ENCODE measurements at places on chromosomes 6 and 20. TPM values are rescaled to one million over a fixed set of nuclear protein-coding genes. Genes with fewer than 3 reads are reported as not detected.

- DNase-seq: no peak
Measured at GRCh38 chr6:36703982-36704381, 6.4 kb downstream of the RAB44 start.

DNA sequence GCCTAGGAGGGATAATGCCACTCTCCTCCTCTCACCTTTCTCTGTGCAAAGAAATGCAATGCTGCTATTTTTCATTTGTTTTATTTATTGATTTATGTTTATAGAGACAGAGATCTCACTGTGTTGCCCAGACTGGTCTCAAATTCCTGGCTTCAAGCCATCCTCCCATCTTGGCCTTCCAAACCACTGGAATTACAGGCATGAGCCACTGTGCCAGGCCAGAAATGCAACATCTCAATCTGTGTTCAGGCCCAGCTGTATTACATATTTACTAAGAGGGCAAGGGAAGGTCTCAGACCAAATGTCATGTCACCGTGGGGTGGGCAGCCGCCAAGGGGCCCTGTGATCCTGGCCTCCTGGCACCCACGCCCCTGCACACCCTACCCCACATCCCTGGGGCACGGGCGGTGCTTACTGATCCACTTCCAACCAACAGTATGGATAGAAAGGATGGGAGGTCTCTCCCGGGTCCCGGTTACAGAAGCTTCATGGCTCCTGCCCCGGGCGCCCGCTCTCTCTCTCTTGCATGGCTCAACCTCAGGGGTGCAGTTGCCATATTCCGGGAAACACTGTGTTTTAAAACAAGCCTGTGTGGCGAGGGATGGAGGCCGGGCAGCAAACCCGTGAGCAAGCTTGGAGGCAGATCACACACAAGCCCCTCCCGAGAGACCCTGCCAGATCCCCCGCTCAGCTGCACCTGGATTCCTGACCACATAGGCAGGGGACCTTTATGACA lies 111.8 kb downstream of the AGPAT4 start:
- DNase-seq: no peak

DNA sequence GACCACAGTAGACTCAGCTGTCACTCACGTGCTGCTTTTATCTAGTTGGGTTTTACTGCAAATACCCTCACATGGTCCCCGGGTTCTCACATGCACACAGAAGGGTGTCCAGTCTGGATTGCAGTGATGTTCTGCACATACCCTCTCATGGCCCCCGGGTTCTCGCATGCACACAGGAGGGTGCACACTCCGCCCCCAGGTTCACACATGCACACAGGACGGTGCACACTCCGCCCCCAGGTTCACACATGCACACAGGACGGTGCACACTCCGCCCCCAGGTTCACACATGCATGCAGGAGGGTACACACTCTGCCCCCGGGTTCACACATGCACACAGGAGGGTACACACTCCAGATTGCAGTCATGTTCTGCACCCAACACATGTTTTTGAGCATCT lies 224.3 kb downstream of the ERMARD start:
- DNase-seq: no peak

DNA sequence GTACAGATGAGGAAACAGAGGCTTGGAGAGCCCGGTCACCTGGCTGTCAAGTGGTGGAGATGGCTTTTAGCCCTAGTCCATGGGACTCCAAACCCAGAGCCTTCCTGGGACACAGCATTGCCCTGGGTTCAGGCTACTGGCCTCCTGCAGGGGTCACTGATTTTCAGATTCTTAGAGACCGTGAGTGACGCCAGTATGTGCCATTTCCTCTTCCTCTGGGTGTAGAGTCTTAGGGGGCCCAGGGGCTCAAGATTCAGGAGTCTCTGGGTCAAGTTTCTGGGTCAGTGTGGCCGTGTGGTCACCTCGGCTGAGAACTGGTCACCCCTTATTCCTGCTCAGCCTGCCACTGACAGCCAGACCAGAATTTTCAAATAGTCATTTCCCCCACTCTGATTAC lies 574 bp downstream of the ARHGAP40 start:
- no peak for DNase-seq

GRCh38 chr6:14966906-14967711 lies 278.8 kb upstream of the JARID2 start:
- no peak for DNase-seq

- no peak for DNase-seq
Measured at GRCh38 chr6:134549854-134550253, 231.9 kb upstream of the SGK1 start.

Gene GPLD1
- 3.0 TPM for polyA plus RNA-seq

DNA sequence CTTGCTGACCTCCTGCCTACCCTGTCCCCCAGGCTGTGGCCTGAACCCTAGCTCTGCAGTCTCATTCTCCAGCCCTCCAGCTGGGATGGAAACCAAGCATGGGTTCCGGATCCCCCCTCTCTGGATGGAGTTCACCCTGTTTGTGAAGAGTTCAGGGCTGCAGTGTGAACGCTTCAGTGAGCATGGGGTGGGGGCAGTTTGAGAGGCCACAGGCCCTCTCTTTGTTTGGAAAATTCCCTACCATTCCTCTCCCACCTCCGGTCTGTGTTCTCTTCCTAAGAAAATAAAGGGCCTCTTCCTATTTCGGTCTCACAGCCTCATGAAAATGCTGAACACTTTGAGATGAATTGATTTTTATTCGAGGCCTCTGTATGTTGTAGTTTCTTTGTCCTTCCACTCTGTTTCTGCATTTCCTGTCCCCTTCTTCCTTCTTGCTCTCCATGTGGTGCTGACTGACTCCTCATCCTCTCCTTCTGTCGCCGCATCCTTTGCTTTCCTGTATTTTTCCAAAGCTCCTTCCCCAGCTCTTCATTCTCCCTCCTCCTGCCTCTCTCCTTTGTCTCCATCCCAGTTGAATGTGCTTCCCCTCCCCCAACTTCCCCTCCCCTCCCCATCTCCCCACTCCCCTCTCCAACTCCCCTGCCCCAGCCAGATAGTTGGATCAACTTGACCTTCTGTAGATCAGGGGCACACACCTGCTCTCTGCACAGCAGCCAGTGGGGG lies 2.4 kb upstream of the KCNK5 start:
- DNase-seq: no peak

Gene SSTR4
- 0.14 TPM for polyA plus RNA-seq

Gene RIPPLY2
- polyA plus RNA-seq: not detected

DNA sequence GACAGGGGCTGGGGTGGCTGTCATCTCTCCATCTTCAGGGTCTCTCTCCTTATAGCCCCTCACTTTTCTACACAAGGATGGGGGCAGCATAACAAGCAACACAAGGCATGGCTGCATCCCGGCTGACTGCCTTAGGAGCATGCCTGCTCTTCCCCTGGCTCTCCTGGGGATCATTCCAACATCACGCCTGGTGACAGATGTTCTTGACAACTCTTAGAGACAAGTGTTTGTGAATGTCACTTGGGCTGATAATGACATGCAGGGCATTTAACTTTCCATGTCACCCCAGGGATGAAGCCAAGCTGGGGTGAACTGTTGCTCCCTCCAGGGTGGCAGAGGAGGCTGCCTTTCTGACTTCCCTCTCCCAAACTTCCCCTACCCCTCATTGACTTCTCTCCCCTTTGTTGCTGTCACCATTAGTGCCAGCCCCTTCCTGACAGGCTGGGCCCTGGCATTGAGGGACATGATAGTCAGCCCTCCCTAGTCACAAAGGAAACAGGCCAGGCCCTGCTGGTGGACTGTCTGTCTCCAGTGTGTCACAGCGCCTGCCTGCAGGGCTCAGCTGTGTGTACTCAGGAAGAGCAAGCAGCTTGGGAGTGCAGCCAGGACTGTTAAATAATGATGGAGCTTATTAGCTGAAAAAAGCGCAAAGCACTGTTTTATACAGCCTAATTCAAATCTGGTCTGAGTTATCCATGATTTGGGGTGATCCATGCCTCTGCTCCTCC lies 161.8 kb downstream of the LRFN2 start:
- no peak for DNase-seq

- no peak for DNase-seq
Measured at GRCh38 chr6:150636808-150637207, 37.1 kb downstream of the PLEKHG1 start.

Gene TOX2
- 4.2 TPM for polyA plus RNA-seq

Gene OXT
- polyA plus RNA-seq: 0.64 TPM

DNA sequence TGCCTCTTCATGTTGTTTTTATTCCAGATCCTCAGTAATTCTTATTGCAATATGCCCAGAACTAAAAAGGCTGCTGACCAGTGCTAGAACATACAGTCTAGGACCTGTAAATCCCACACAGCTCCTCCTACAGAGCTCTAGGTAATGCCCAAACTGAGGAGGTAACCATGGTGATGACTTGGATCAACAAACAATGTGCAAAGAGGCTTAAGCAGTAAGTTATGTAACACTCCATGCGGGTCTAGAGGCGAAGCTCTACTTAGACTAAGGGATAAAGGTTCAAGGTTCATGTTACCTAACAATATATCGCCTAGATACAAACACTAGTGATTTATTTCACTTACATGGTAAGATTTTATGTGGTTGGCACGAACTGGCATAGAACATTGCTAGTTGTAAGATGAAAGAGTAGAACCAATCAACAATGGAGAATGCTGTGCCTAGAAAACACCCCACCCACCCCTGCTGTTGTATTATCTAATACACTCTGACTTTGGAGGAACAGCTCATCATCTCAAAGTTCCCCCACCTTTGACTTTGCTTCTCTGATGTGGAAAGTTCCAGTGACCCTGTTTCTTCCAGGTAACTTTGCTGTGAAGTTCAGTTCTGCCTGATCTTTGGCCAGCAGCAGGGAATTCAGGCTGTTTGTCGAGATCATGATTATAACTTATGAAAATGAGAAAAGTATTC lies 242.4 kb downstream of the ALDH8A1 start:
- DNase-seq: peak; percentile 71

Gene KIAA1755
- 3.6 TPM for polyA plus RNA-seq

DNA sequence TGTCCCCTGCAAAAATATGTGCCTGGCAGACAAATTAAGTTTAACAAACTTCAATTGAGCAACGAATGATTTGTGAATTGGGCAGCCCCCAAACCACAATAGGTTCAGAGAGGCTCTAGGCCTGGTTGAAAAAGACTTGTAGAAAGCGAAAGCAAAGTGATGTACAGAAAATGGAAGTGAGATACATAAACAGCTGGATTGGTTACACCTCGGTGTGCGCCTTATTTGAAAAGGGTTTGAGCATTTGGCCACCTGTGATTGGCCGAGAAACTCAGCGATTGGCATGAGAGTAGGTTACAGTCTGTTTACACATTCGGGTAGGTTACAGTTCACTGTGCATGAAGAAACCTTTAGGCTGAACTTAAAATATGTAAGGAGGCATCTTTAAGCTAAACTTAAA lies 136.9 kb downstream of the CD83 start:
- DNase-seq: no peak

DNA sequence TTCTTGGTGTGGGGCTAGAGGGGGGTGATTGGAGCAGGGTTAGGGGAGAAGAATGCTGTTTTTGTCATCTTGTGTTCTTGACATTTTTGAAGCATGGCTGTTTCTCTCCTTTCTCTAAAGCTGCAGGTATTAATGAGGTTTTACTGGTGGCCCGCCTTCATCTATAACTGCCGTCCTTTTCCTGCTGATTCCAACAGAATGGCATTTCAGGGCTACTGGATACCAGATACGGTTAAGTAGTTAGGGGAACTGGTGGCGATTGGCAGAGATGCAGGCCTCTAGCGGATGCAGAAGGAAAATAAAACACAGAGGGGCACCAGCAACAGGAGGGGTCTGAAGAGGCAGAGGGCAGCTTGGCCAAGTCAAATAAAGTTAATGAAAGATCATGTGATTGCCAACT lies 89.7 kb upstream of the EEF1E1 start:
- no peak for DNase-seq

DNA sequence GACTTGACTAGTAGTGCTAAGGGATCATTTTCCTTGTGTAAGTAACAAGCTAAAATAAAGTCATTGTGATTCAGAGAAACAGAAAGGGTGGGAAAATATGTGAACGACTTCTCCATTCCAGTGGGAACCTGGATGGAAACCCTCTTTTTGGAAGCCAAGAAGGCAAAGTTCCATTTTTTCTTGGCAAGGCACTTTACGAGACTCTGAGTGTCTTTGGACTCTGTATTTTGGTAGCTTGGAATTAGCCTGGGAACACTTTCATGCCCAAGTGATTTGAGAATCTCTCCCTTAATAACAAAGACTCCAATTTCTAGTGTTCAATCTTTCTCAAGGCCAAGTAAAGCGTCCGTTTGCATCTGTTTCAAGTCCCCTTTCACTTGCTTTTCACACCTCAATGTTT lies 100.5 kb upstream of the SASH1 start:
- DNase-seq: no peak

- no peak for DNase-seq
Measured at GRCh38 chr6:165641672-165642156, 21.3 kb downstream of the PDE10A start.

Gene GJA1
- polyA plus RNA-seq: 57.6 TPM

- DNase-seq: no peak
Measured at GRCh38 chr6:111718326-111718725, 112.6 kb upstream of the TRAF3IP2 start.

DNA sequence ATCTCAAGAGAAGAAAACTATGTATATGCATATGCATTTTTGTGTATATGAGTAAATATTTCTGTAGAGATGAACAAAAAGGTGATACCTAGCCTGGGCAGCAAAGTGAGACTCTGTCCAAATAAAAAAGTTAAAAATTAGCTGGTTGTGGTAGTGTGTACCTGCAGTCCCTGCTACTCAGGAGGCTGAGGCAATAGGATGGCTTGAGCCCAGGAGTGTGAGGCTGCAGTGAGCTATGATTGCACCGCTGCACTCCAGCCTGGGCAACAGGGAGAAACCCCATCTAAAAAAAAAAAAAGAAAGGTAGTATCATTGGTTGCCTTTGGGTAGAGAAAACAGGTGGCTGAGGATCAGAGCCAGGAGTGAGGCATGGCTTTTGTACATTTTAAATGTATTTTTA lies 50.9 kb downstream of the KLHL31 start:
- no peak for DNase-seq

DNA sequence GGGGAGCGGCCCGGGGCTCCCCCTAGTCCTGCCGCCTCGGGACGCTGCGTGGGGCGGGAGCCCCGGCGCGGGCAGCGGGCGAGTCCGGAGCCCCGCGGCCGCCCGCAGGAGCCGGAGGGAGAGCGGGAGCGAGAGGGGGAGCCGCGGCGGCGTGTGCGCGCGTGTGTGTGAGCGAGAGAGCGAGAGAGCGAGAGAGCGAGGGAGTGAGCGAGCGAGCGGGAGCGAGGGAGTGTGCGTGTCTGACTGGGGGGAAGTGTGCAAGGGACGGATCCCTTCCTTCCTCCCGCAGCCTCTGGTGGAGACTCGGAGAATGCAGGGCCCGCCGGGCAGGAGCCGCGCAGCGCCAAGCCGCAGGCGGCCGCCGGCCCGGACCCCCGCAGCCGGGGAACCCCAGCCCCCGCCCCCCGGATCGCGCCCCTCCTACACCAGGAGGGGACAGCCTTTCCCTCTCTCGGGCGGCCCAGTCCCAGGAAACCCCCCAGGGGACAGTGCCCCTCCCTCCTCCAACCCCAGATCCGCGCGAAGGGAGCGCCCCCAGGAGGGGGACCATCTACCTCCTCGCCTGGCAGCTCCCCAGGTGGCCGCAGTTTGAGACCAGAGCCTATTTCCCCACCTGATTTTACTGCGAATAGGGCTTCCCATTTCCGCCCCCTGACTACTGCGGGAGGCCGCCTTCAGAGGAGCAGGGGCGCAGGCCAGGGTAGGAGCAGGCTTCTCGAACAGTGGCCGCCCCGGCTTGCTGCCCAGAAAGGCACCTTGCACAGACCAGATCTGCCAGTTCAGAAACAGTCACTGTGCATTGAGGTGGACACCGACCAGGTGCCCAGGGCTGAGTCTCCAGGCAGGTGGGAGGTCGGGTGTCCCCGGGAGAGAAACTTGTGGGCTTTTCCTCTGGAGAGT lies at the start of gene CDH22:
Gene CDH22 (minus strand): TSS at position 241 of the 900 bp plus-strand sequence. CDS start 57,204 bp downstream, outside the sequence.
- no peak for DNase-seq
